ENCODE measurements at places on chromosomes 1 and 21. TPM values are rescaled to one million over a fixed set of nuclear protein-coding genes. Genes with fewer than 3 reads are reported as not detected.
A peak's percentile ranks its signal among the peaks of the same experiment; 100 is the strongest.

The SMAP2 gene
- total RNA-seq, result 17.9 TPM

The FAM131C gene
- 0.80 TPM for total RNA-seq

GRCh38 chr1:172154551-172154950 is 265.9 kb upstream of the C1orf105 start:
- ATAC-seq, result peak; percentile 62

DNA sequence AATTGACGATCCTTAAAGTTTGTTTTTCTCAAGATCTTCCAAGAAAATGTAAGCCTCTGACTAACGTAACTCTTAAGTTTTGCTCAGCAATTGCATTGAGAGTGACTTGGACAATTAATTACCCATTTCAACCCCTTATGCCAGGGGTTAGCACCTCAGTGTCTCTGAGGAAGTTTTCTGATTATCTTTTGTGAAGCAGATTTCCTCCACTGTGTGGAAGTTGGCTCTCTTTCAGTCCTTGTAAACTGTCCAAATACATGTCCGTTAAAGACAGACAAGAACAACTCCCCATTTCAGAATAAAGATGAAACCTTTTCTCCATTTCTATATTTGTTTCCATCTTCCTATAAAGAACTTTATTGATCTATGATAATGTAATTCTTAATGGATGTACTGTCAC is 296.4 kb upstream of the FMN2 start:
- ATAC-seq, result no peak

DNA sequence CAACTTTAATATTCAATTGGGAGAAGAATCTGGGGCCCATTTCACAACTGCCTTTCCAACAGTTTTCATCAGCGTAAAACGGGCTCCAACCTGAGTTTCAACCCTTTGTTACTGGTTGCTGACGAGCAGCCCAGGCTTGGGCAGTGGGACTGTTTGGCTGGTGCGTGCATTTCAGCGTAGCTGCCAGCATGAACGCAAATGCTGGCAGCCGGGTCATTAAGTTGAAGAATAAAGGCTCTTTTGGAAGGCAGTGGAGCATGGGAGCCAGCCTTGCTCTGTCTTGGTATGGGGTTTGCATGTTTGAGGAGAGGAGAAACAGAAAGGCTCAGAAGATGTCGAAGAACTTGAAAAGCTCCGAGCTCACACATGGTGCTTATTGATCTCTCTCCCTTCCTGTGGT is 40.7 kb downstream of the WDR3 start:
- peak; percentile 48 for ATAC-seq

Data from esophagus mucosa (tissue), 1 donor.